ENCODE measurements at places on chromosomes 1 and 21. TPM values are rescaled to one million over a fixed set of nuclear protein-coding genes. Genes with fewer than 3 reads are reported as not detected.

The EXOSC10 gene
- 81.7 TPM for total RNA-seq

The FCRLB gene
- 1.5 TPM for total RNA-seq

The GABRD gene
- 0.21 TPM for total RNA-seq

DNA sequence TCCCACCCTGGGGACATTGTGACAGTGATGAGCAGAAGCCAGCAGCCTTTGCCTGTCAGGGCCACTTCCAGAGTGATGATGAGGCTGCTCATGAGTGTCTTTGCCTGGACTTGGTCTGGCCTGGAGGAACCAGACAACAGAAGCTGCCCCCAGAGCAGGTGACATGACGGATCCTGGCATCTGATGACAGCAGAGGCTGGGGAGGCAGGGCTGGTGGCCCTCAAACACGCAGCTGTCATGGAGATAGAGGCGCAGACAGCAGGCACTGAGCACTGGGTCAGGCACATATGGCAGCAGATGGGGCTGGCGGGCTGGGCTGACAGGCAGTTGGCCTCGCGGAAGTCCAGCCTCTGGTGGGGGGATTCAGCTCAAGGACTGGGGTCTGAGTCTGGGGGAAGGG lies 66.4 kb upstream of the STUM start:
- no peak overlapping the region for H3K27ac ChIP-seq
- H3K4me3 ChIP-seq: no peak overlapping the region
- H3K36me3 ChIP-seq: no peaks in the 10 kb centered on the region
- no peak for DNase-seq
- H3K4me1 ChIP-seq: no peaks in the 10 kb centered on the region
- no peaks in the 10 kb centered on the region for H3K27me3 ChIP-seq

DNA sequence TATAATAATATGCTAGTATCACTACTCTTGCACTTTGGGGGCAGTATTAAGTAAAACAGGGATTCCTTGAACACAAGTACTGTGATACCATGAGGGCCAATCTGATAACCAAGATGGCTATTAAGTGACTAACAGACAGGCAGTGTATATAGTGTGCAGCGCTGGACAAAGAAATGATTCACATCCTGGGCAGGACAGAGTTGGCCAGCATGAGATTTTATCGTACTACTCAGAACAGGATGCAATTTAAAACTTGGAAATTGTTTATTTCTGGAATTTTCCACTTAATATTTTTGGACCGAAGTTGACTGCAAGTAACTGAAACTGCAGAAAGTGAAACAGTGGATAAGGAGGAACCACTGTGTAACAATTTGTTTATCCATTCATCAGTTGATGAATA lies 74.6 kb downstream of the DNTTIP2 start:
- H3K27ac ChIP-seq: no peak overlapping the region
- H3K27me3 ChIP-seq: no peaks in the 10 kb centered on the region
- no peak overlapping the region for H3K4me3 ChIP-seq
- no peaks in the 10 kb centered on the region for H3K4me1 ChIP-seq

DNA sequence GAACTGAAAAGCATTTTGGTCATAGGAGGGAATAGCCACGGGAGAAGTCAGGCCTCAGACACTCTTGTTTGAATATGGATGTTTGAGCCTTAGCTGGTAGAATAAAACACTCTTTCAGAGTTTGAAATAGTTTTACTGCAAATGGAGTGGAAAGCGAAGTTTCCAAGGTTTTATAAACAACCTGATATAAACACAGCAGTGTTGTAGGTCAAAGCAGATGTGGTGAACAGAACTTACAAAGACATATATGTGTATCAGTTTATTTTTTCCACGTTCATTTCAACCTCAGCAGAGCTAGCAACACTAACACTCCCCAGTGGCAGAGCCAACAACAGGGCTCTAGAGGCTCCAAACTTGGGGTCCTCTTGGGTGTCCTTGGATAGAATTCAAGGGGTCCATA lies 89.9 kb downstream of the WLS start:
- no peak for DNase-seq
- no peak overlapping the region for H3K27ac ChIP-seq
- H3K27me3 ChIP-seq: no peaks in the 10 kb centered on the region
- H3K4me3 ChIP-seq: no peak overlapping the region
- H3K4me1 ChIP-seq: no peaks in the 10 kb centered on the region

DNA sequence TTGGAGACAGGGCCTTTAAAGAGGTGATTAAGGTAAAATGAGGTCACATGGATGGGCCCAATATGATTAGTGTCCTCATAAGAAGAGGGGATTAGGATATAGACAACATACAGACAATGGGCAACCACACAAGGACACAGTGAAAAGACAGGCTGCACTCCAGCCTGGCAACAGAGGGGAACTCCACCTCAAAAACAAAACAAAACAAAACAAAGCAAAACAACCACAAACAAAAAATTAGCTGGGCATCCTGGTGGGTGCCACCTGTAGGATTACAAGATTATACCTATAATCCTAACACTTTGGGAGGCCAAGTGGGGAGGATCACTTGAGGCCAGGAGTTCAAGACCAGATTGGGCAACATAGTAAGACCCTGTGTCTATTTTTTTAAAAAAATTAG lies 4.8 kb upstream of the MDM4 start:
- DNase-seq: no peak
- peak overlapping the region; percentile 26 for H3K27ac ChIP-seq
- H3K36me3 ChIP-seq: no peaks in the 10 kb centered on the region

GRCh38 chr21:41832596-41833496 lies 46.3 kb downstream of the PRDM15 start:
- no peak overlapping the region for H3K4me3 ChIP-seq
- no peak for DNase-seq
- no peaks in the 10 kb centered on the region for H3K27me3 ChIP-seq
- H3K27ac ChIP-seq: no peak overlapping the region
- no peaks in the 10 kb centered on the region for H3K4me1 ChIP-seq
